NCI-H1105 (cell line): ENCODE measurements at places on chromosomes 6 and 20.

- DNase-seq: no peak
Measured at GRCh38 chr6:12270551-12271230, 19.5 kb upstream of the EDN1 start.

- no peak for DNase-seq
Measured at GRCh38 chr6:154916857-154917256, 78.3 kb upstream of the TIAM2 start.

GRCh38 chr20:59018817-59019216 lies 412 bp upstream of the TUBB1 start:
- no peak for DNase-seq

DNA sequence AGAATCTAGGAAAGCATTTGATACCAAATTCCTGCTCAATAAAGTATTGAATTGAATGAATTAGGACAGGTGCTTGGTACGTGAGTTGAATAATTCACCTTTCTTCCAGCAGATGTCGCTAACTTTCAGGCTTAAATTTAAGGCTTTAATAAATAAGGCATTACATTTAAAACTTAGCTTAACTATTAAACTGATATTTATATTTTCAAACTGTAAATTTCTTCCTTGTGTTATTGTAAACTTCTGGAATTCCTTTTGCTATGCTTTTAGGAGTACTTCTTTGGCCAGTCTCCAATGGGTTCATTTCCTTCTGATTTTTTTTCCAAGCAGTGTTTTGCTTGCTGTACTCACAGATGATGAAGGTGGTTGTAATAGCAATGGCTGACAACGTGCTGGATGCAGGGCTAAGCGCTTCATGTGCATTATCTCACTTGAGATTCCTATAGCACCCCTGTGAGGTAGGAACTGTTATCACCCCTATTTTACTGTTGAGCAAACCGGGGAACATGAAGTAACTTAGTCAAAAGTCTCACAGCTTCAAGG lies 71.3 kb upstream of the SLC2A12 start:
- peak; percentile 54 for DNase-seq

DNA sequence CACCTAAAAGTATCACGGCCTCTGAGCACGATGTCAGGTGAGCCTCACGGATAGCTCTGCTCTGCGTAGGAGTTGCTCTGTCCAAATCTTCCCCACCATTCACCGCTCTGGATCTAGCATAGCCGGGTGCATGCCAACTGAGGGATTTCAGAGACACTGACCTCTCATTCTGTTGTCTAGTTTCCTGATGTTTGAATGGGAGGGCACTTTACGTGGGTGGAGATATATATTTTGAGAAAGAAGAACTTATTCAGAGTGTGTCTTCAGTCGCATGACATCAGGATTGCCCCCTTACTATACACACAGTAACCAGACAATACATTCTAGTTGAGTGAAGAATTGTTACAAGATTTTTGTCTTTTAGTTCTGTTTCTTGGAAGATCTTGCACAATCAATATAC lies 96.5 kb upstream of the CITED2 start:
- no peak for DNase-seq

- DNase-seq: no peak
Measured at GRCh38 chr6:33295621-33296369, 2.9 kb downstream of the RGL2 start.

DNA sequence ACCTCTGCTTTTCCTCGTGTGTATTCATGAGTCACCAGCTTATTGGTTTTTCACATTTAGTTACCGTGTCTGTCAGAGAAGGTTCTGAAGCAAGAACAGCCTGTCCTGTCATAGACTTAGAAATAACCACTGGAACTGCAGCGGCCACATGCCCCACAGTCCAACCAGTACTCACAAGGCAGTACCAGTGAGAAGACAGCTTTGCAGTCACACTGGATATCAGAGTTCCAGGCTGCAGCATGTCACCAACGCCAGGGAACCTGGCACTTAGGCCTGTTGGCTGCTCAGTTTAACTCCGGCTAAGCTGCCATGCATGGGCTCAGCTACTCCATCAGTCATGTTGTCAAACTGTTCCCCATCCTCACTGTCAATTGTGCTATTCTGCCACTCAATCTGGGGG lies 40.1 kb downstream of the ADNP start:
- no peak for DNase-seq

DNA sequence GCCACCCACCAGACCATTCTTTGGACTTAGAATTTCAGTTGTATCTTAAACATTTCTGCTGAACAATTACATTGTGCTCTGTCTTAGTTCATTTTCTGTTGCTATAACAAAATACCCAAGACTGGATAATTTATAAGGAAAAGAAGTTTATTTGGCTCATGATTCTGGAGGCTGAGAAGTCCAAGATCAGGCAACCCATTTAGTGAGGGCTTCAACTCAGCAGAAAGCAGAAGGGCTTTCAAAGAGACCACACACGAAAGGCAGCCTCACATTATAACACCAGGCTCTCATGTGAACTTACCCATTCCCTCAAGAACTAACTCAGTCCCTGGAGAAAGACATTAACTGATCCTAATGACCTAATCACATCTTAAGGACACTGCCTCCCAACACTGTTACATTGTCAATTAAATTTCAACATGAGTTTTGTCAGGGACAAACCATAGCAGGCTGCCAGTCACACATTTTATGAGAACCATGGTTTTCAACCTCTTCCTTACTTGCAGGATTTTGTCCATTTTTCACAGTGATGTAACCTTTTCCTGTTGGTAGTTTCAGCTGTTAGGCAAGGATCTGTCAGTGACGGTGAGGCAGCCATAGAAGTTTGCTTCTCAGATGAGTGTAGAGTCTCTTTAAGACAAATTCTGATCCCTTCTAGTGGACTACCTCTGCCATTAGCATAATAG lies 399.6 kb upstream of the SOX4 start:
- DNase-seq: no peak

DNA sequence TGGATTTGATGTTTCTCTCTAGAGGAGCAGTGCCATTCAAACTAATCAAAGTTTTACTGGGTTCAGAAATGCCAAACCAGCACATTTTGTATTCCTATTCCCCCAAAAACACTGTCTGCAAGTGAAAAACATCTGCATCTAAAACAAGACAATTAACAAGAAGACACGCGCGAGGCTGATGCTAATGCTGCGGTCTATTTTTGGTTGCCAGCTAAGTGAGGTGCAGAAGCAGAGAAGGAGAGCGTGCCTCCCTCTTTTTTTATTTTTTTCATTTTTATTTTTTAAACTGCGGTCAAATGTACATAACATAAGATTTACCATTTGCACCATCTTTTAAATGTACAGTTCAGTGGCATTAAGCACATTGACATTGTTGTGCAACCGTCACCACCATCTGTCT lies 641.1 kb downstream of the DHX35 start:
- DNase-seq: no peak

- no peak for DNase-seq
Measured at GRCh38 chr6:136990754-136991153, 54.0 kb downstream of the IL20RA start.

GRCh38 chr6:159038914-159039884 lies 5.6 kb downstream of the TAGAP start:
- DNase-seq: no peak

DNA sequence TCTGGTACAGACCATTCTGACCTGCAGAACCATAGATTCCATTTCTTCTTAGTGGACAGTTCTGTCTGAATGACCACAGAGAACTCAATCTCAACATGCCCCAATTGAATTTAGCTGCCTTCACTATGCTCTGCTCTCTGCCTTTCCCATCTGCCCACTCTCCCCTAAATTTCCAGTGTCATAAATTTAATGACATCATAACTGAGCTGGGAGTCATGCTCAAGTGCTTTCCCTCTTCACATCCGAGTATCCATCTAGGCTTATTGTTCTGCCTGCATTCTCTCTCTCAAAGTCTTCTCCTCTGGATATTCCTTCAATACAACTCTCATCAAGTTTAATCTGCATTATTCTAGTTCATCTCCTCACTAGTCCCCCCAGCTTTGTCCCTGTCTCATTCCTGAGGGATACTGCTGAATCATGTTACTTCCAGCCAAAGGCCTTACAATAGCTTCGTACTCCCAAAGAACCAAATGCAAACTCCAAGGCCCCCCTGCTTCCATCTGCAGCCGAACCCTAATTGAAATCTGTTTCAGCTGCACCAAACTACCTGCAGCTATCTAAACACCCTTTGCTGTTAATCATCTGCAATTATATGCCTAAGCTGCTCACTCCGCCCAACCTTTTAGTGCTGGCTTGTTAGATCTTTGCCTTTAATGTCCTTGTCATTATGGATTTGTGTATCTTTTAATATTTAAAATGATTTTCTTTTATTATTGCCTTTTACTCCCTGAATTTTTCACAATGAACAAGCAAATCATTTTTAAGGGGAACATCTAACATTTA lies 46.1 kb downstream of the SLC35B3 start:
- peak; percentile 72 for DNase-seq

GRCh38 chr6:21098744-21099143 lies 494.8 kb upstream of the SOX4 start:
- DNase-seq: no peak

- no peak for DNase-seq
Measured at GRCh38 chr20:15986690-15987089, 586.6 kb downstream of the KIF16B start.

GRCh38 chr6:84836366-84836765 lies 72.0 kb upstream of the TBX18 start:
- DNase-seq: no peak

DNA sequence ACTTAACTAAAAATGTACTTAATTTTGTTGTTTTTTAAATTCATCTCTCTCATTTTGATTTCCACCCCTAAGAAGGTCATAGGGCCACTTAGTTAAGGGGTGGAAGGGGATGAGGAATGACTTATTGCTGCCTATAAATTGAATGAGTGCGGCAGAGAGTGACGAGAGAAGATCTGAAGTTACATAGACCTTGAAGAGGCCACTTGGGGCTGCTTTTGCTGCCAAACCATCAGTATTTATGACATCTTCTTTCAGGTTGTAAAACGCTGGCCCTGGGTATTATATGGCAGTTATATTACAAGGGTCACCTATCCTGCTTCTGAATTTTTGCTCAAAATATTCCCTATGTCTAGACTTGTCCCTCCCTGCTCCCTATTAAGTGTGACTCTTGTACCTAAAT lies 119.6 kb upstream of the RIMS1 start:
- no peak for DNase-seq

DNA sequence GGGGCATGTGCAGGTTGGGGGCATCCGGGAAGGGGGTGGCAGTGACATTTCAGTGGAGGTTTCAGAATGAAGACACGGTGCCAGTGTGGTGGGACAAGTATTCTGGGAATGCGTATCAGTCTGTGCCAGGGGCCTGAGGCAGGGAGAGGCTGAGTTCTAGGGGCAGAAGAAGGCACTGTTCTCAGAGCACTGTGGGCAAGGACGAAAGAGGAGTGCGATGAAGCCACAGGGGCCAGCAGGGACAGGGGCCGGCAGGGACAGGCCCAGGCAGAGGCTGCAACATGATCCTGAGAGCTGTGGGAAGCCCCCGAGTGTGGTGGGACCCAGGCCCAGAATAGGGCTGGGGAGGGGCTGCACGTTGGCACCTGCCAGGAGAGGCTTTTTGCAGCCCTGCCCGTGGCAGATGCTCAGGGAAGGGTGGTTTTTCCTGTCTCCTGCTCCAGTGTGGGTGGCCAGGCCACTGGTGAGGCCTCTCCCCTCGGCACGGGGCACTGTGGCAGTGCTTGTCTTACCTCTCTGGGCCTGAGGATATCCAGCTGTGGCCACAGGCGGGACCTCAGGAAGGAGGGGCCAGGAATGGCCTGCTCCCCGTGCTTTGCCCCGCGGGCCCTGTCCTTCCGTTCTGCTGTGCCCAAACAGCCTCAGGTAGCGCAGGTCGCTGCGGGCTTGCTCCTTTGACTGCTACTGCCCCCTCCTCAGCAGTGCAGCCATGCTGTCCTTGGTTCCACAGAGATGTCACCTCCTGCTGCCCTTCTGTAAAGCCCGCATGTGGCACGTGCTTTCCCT lies 10.0 kb downstream of the ENTPD6 start:
- no peak for DNase-seq

GRCh38 chr6:88365230-88365629 lies 199.1 kb upstream of the CNR1 start:
- DNase-seq: no peak

DNA sequence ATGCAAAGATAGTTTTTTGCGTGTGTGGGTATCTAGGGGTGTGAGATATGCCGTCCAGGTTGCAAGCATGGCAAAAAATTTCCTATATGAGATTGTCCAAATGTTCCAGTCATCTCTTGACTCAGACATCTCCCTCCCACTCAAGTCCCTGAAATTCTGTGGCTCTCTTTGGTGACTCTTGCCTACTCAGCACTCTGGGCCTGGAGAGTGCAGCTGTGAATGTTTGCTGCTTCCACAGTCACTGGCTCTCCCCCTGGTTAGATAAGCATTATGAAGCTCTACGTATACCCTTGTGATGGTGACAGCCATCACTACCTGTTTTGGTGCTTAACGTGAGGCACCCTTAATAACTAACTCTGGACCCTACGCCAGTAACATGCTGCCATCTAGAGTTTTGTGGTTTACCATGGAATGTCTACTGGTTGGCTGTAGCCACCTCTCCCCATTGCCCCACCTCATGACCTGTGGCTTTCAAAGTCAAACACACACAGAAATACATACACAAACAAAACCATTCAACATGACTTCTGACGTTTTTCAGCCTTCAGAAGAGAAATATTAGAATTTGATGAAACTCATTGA lies 621.9 kb upstream of the CITED2 start:
- no peak for DNase-seq

- DNase-seq: no peak
Measured at GRCh38 chr6:121093928-121094327, 240.4 kb downstream of the TBC1D32 start.

DNA sequence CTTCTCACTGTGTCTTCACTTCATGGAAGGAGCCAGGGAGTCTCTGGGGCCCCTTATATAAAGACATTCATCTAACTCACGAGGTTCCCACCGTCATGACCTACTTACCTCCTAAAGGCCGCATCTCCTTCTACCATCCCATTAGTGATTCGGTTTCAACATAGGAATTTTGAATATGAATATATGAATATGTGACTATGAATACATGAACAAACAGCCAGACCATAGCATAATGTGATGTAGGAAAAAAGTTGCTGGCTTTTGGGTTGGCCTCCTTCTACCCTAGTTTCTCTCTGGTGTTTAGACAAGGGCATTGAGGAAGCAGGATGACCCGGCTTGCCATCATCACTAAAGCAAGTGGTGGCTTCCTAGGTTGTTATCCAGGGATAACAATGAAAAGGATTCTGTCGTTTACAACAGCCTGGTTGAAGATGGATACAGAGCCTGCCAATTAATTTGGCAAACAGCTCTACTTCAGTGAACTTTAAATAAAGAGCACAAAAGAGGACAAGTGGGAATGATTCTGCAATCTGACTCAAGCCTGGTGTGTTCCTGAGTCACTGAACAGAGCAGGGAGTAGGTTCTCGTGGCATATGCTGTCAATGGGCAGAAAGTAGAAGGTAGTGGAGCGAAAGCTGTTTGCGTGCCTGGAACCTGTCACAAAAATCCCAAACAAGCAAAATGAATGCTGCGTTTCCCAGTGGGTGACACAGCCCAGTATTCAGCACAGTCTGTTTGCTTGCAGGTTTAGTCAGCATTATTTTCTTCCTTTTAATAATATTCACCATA lies 44.0 kb upstream of the DOK5 start:
- DNase-seq: no peak

- DNase-seq: no peak
Measured at GRCh38 chr6:130503146-130503545, 137.3 kb downstream of the TMEM200A start.
